ENCODE measurements at places on chromosomes 5 and 9.

DNA sequence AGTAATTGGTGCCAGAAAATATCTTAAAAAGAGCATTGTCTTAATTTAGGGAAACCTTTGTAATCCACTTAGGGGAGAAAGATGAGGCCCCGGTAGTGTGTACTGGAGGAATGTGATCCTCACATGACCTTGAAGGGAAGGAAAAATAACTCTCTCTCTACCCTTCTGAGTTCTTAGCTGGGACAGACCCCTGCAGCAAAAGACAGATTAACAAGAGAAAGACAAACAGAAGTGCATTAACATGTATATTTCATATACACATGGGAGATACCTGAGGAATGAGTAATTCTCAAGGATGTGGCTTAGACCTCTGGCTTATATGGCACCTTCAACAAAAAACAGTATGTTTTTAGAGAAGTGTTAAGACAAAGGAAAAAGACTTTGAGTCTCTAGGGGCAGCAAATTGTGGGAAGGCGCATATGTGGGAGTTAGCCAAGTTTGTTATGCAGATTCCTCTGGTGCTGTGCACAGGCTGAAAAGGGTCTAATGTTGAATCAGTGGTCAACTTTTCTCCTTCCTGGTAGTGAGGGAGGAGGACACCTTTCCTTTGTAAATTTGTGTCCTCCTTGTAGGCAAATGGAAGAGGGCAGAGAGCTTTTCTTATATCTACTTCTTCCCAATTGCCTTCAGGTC lies 138.8 kb downstream of the LRRC70 start:
- no peak for DNase-seq

DNA sequence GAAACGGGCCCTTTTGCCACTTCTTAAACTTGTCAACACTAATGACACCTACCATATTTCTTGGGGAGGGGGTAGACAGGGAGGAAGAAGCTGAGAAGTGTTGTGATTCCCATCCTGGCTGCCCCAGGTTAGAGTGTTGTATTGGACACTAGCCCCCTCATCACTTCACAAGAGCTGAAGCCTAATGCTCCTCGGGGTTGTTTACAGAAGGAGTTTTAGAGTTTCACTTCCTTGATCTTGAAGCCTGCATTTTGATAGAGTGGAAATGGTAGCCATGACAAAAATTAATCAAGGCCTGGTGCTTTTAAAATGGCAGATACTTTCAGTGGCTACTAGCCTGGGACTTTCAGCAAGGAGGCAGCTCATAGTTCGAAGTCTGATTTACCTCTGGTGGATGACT lies 11.0 kb upstream of the FAM120AOS start:
- DNase-seq: no peak

DNA sequence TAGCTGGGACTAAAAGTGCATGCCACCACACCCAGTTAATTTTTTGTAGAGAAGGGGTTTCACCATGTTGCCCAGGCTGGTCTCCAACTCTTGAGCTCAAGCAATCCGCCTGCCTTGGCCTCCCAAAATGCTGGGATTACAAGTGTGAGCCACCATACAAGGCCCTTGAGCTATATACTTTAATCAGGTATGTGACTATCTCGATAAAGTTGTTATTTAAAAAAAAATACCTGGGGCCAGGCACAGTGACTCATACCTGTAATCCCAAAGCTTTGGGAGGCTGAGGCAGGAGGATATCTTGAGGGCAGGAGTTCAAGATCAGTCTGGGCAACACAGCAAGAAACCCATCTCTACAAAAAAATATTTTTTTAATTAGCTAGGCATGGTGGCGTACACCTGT lies 19.2 kb downstream of the RNF145 start:
- no peak for DNase-seq

DNA sequence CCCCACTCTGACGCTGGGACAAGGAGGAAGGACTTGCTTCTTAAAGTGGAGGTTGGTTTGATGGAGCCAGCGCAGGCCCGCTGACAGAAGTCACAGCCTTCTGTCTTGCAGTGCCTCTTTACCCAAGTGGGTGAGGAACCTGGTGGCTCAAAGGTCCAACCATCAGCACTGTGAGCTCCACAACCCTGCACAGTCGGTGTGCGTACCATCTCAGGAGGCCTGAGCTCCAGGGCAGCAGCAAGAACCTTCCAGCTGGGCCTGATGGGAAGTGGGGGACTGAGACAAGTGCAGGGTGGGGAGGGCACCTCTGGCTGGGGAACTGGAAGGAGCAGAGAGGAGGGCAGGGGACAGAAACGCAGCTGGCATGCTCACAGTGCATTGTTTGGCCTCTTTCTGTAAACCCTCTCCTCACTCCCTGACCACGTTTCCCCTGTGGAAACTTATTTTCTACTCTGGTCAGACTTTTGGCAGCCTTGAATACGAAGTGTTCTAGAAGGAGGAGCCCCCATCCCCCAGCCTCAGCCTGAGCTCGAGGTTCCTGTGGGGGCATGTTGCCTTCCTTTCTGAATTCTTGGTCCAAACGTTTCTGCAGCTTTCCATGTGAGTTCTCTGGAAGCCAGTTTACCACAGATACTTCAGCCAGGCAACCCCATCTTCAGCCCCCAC lies 178.5 kb upstream of the PITX1 start:
- DNase-seq: no peak

- no peak for DNase-seq
Measured at GRCh38 chr5:21140987-21141386, 1153.0 kb upstream of the CDH18 start.

GRCh38 chr5:87354496-87354895 lies 58.2 kb downstream of the CCNH start:
- DNase-seq: no peak

DNA sequence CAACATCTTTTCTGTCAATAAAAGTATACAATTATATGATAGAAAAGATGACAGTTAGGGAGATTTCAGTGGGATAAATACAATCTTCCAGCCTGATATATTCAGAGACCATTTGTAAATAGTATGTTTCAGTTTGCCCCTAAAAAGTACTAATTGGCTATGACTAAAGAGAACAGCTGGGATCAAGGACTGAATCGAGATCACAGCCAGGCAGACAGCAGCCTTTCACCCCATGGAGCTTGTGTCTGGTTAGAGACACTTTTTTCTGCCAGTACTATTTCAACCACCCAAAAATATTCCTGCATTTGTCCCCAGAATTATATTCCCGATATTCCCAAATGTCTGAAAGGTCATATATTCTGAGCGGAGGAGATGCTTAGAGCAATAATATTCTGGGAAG lies 577.3 kb upstream of the TLE4 start:
- DNase-seq: no peak

GRCh38 chr9:78614892-78615291 lies 318.0 kb downstream of the PSAT1 start:
- no peak for DNase-seq

GRCh38 chr5:179679014-179679674 lies 1.7 kb downstream of the CBY3 start:
- DNase-seq: no peak

DNA sequence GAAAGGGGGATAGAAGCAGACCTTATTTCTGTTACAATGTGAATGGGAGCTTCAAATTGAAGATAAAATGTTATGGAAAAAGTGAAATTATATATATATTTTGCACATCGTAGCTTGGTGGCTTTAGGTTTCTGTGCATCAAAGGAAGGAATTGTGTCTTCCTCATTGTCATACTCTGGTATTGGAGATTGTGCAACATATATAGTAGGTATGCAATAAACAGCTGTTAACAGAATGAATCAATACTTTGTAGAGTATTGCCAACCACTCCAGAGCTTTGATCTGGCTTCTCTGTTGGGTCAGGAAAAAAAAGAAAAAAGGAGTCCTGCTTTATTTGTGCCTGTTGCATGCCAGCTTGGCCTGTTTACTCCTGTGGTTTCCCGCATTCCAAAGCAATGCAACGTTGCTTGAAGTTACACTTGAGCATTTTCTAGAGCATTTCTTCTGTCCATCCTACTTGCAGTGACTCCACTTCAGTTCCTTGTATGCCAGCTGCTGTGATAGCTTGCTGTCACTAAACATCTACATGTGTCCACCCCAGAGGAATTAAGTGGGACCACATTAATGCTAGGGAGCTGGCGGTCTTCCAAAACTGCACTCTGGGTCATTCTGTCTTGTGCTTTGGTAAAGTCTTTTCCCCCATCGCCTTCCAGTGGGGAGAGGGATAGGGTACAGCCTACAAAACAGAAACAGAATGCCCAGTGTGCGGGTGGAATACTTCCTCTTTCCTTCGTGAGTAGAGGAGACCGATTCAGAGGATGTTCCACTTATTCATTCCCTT lies 62.0 kb upstream of the MEF2C start:
- DNase-seq: no peak

DNA sequence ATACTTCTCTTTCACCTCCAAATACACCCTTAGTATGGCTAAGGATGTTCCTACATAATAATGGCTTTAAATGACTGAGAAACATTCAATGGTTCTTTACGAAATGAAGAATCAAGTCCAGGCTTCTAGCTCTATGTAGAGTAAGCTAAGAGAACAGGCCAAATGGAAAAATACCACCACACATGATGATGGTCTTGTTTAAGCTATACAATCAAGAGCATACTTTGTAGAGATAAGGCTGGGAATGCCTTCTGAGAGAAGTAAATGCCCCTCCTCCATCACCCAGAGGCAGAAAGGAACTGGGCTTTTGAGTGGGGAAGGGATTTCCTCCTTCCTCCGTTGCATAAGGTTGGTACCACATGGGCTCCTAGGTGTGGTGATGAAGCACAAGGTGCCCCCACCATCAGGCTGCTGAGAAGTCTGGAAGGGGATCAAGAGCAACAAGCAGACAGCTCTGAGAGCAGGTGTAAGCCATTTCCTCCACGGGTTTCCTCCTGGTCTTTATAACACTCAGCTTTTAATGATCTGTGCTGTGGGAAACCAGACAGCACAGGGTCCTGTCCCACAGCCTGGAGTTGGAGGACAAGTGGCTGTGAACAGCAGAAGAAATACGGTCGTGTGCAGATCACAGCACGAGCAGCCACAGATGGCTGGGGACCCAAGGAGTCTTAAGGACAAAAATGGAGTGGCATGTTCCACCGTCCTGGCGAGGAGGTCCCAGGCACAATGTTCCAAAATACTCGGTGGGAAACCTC lies 396.9 kb downstream of the CTNND2 start:
- no peak for DNase-seq

GRCh38 chr5:17061973-17062470 lies 125.9 kb upstream of the MYO10 start:
- DNase-seq: no peak

GRCh38 chr5:29983528-29984155 lies 1209.8 kb upstream of the CDH6 start:
- DNase-seq: no peak

DNA sequence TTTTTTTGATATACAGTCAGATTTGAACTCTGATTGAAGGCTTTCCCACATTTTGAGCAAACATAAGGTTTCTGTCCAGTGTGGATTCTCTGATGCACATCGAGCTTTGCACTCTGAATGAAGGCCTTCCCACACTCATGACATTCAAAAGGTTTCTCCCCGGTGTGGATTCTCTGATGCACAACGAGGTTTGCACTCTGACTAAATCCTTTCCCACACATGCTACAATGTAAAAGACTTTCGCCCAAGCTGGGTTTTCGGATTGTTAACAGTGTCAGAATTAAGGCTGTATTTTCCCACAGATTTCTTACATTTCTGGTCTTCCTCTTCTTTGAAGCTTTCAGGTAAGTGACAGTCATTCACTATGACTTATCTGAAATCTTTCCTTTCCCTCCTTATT lies 44.3 kb downstream of the GHR start:
- DNase-seq: no peak

GRCh38 chr5:81212211-81212751 lies 20.8 kb upstream of the CKMT2 start:
- DNase-seq: no peak

DNA sequence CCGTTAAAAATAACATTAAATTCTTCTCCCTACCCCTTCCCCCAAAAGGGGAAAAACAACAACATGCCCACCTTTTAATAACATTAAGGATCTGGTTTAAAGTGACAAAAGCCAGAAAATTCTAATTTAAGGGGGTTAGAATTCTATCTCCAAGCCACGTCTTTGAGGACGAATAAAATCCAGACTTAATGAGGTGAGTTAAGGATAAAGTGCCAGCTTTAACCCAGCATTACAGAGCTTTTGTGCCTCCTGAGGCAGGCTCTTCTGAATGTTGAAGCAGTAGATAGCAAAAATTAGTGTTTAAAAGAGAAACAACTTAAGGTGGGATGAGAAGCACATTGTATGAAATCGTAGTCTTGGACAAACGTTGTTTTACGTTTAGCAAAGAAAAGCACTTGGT lies 329.0 kb upstream of the MPDZ start:
- no peak for DNase-seq

DNA sequence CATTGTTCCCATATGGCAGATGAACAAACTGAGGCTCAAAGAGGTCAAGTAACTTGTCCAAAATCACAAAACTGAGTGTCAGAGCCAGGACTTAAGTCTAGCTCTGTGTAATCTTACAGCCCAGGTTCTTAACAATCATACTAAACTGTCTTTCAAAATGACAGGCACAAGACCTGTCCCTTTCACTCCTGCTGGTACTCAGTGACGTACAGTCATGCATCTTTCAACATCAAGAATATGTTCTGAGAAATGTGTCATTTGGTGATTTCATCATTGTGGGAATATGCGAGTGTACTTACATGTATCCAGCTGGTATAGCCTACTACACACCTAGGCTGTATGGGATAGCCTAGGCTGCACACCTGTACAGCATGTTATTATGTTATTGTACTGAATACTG lies 646.8 kb upstream of the WWC1 start:
- no peak for DNase-seq

GRCh38 chr5:66789434-66789833 lies 193.2 kb downstream of the MAST4 start:
- DNase-seq: no peak

GRCh38 chr5:124872615-124873014 lies 126.2 kb upstream of the ZNF608 start:
- DNase-seq: no peak

DNA sequence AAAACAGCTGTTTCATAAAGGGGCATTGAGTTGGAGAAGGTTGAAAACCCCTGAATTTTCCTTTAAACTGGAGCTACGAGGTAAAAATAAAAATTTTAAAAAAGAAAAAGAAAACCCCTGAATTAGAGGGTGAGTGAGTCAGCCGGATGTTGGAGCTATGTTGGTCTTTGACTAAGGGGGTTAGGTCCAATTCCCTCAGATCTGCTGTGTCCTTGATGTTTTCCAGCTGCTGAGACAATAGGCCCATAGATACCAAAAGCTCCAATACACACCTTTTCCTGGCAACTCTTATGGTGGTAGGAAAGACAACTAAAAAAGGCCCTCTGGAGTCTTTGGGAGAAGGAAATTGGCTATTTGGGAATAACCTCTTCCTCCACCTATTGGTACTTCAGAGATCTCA lies 79.4 kb upstream of the SAP30L start:
- DNase-seq: no peak

DNA sequence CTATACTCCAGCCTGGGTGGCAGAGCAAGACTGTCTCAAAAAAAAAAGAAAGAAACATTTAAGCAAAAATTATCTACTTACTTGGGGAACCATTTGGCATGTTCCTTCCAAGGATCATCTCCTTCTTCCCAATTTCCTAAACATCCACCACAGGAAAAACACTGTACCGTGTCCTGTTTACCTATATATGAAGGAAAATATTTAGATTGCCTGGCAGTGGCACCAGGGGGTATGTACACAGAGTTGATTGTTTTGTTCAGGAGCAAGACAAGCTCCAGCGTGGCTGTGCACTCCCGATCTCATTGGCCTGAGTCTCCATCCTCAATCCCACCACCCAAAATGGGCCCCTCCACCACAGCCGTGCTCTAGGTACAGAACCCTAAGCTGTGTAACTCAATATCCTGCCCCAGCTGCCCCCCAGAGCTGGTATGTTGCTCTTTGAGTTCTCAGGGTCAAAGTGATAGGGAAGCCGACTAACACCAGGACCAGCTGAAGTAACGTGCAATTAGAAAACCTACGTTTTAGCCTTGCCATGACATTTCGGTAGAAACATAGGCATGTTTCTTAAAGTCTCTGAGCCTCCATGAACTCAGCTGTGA lies 13.8 kb downstream of the NAIP start:
- DNase-seq: no peak

Measured in activated naive CD4-positive, alpha-beta T cell (primary cell).